Large intestine (tissue), 12 donors: ENCODE measurements at places on chromosomes 13 and 19.

DNA sequence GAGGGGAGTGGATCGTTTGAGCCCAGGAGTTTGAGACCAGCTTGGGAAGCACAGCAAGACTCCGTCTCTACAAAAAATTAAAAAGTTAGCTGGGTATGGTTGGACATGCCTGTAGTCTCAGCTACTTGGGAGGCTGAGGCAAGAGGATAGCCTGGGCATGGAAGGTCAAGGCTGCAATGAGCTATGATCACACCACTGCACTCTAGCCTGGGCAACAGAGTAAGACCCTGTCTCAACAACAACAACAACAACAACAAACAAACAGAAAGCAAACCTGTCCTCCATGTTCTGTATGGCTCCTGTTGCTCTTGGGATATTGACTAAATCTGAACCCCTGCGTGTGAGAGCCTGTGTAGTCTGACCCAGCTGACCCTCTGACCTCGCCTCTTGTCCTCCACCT, 14.9 kb downstream of the CEBPA start:
- DNase-seq: no peak

DNA sequence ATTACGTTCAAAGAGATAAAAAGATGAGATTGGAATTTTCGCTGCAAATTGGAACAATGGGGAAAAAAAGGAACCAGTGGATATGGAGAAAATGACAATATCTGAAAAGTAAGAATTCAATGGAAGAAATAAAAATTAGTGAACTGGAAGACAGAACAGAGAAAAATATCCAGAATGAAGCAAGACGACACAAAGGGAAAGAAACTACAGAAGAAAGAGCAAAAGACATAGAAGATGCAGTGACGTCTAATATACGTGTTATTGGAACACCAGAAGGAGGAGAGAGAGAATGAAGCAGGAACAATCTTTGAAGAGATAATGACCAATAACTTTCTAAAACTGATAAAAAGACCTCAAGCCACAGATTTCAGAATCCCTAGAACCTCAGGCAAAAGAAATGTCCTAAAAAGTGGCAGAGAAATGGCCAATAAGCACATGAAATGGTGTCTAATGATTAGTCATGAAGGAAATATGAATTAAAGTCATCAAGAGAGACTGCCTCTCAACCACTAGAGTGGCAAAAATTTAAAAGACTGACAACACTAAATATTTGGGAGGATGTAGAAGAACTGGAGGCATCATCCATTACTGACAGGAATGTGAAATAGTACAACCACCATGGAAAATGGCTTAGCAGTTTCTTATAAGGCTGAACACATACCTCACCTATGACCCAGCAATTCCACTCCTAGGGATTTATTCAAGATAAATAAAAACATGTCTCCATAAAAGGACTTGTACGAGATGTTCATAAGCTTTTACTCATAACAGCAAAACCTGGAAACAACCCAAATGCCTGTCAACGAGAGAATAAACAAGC, 56.5 kb downstream of the GADD45B start:
- DNase-seq: no peak

GRCh38 chr13:37090912-37091311, 14.6 kb downstream of the CSNK1A1L start:
- no peak for DNase-seq

DNA sequence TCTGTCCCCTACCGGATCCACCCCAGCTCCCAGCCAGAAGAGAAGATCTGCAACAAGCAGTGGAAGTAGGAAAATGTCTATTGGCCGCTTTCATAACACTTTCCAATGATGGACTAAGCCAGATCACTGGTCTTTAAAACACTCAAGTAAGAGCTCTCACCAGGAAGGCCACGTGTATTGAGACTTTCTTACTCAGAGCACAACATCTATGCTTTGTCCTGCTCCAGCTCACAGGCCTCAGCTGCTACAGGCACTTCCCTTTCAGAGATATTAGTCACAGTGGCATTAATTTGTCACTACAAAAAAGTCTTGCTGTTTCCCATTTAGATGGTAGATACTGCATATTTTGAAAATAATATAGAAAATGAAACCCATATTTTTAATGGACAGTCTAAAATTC, 164.2 kb downstream of the ABCC4 start:
- DNase-seq: no peak

GRCh38 chr19:4415352-4415751, 12.9 kb downstream of the CHAF1A start:
- DNase-seq: no peak

GRCh38 chr13:106262886-106263285, 272.6 kb downstream of the EFNB2 start:
- DNase-seq: no peak

- DNase-seq: no peak
Measured at GRCh38 chr19:42235181-42235580, 7.2 kb downstream of the GSK3A start.

- no peak for DNase-seq
Measured at GRCh38 chr13:60509601-60510386, 112.8 kb downstream of the TDRD3 start.

DNA sequence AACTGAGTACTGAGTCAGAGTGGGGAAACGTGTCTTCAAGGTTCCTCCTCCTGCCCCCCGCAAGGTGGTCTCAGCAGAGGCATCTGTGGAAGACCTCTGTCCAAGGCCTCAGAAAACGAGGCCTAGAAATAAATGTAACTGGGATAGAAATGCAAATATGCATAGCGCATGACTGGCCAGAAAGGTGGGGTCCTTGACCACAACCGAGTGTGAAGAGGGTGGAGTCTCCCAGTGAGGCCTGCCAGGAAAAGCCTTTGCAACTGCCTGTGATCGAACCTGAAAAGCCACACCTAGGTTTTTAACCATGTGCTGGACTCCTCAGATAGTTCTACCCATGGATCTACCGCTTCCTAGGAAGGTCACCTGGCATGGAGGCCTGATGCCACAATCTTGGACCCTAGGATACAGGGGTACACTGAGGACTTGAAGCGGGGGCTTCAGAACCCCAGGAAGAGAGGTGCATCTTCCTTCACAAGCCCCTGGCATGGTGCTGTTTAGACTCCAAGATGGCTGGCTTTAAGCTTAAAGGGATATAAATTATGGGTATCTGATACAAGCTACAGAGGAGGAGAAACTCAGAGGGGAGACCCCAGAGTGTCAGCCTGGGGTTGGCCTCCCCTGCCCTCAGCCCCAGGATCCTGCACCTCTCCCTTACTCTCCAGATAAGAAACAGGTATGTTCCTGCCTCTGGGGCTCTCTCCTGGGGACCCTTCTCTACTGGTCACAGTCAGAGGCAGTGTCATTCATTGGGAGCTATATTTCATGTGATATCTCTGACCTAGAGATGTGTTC, 18.3 kb upstream of the SIGLEC6 start:
- DNase-seq: no peak

DNA sequence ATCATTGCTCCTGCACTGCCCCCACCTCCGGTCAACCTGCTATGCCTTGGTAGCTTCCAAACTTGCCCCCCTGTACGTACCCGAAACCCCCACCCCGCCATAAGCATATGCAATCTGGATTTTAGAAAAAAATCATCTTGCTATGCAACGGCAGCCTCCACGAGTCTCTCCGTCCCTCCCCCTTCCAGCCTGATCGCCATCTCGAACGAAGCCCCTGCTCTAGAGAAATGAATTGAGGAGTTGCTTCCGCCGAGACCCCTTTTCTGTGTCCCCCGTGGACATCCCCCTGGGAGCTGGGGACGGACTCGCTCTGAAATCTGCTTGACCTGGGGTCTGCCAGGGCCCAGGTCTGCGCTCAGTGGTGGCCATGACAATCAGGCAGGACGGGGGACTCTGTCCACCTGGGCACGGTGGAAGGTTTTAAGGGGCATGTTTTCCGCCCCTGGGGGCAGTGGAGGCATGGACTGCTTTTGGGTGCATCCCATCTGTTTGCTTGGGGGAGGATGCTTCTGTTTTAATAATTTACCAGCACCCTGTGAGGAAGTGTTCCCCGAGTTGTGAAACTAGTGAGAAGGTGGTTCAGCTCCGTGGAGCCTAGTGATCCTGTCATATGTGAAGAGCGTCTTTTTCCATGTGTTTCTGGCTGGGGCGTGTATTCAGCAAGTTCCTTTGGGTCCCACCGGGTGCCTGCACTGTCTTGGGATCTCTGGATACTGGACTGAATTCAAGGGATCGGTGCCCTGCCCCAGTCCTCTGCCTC, 1.0 kb downstream of the KDM4B start:
- DNase-seq: no peak

GRCh38 chr19:12159773-12160414, 3.0 kb upstream of the ZNF136 start:
- no peak for DNase-seq
